Fibroblast of villous mesenchyme (primary cell): ENCODE measurements at places on chromosomes 7 and 10. TPM values are rescaled to one million over a fixed set of nuclear protein-coding genes. Genes with fewer than 3 reads are reported as not detected.

- peak; percentile 72 for DNase-seq
These were observed 261.9 kb downstream of the ARL4A start for GRCh38 chr7:12949060-12949931.

UCMA gene
- total RNA-seq: not detected in 2 replicates

LBX1 gene
- total RNA-seq: not detected in 2 replicates

DDX50 gene
- 35.8 and 61.7 TPM in 2 replicates for total RNA-seq

DNA sequence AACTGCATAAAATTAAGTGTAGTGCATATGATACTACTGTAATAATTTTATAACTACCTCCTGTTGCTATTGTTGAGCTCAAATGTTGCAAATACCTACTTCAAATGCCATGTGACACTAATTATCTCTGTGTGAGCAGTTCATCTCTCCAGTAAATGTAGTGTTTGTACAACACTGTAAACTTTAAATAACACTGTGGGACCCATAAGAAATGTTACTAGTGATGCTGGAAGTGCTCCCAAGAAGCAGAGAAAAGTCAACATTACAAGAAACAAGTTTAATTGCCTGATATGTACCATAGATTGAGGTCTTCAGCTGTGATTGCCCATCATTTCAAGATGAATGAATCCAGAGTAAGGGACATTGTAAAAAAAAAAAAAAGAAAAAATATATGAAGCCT is 39.9 kb downstream of the RALA start:
- no peak for DNase-seq
